Neural progenitor cell (in vitro differentiated cells): ENCODE measurements at places on chromosomes 16 and 17. TPM values are rescaled to one million over a fixed set of nuclear protein-coding genes. Genes with fewer than 3 reads are reported as not detected.
A peak's percentile ranks its signal among the peaks of the same experiment; 100 is the strongest.

Gene CD300A
- 0.28 TPM in 1 of 2 replicates, not detected in the other for total RNA-seq

Gene GALK1
- total RNA-seq, result 6.5 and 27.3 TPM in 2 replicates

GRCh38 chr16:19872179-19872863 is 12.3 kb downstream of the GPRC5B start:
- DNase-seq, result no peak

Gene SLC12A3
- total RNA-seq, result not detected in 2 replicates

Gene PIRT
- not detected in 2 replicates for total RNA-seq

Gene TMEM220
- 0.28 and 1.5 TPM in 2 replicates for total RNA-seq

- DNase-seq, result no peak
These were observed 529.0 kb upstream of the CDH5 start for GRCh38 chr16:65837464-65837863.

GRCh38 chr16:73064212-73064993 is 16.5 kb upstream of the ZFHX3 start:
- DNase-seq, result no peak

Gene SMIM36
- total RNA-seq, result not detected in 2 replicates

GRCh38 chr16:51825779-51826178 is 674.7 kb upstream of the SALL1 start:
- no peak for DNase-seq

- DNase-seq, result no peak
These were observed 62.5 kb upstream of the TOB1 start for GRCh38 chr17:50928646-50929045.

GRCh38 chr16:27289669-27290068 is 21.1 kb upstream of the NSMCE1 start:
- no peak for DNase-seq

- no peak for DNase-seq
These were observed 8.6 kb upstream of the TEX19 start for GRCh38 chr17:82350182-82351030.

DNA sequence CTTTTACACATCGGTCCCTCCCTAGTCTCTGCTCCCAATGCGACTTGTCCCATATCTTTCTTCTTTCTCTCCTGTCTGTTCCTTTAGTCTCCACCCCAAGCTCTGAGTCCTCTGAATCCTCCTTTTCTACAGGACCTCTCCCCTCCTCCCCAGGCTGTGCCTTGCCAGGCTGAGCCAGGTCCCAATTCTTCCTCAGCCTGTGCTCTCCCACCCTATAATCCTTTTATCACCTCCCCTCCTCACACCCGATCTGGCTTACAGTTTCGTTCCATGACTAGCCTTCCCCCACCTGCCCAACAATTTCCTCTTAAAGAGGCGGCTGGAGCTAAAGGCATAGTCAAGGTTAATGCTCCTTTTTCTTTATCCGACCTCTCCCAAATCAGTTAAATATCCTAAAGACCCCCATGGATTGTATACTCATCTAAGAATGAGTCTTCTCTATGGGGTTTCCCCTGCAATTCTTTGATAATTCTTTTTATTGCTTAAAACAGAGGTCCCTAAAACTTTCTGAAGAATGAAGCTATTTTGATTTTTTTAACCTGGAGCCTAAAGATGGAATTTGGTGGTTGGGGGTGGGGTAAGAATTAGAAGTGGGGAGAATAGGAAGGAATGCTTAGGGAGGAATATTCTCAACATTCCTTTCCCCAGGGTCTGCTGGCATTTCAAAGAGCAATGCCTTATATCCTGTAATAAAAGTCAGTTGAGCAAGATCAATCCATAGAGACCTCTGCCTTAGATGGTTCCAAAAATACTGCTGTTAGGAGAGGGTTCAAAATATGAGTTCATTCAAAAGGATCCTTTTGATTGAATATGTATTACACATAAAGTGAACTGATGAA is 102.8 kb downstream of the MYO1D start:
- no peak for DNase-seq

Gene GRAP
- 0.46 TPM in 1 of 2 replicates, not detected in the other for total RNA-seq

Gene MCRIP1
- 45.6 and 110 TPM in 2 replicates for total RNA-seq

GRCh38 chr17:45828171-45828570 is 16.5 kb upstream of the SPPL2C start:
- DNase-seq, result no peak

DNA sequence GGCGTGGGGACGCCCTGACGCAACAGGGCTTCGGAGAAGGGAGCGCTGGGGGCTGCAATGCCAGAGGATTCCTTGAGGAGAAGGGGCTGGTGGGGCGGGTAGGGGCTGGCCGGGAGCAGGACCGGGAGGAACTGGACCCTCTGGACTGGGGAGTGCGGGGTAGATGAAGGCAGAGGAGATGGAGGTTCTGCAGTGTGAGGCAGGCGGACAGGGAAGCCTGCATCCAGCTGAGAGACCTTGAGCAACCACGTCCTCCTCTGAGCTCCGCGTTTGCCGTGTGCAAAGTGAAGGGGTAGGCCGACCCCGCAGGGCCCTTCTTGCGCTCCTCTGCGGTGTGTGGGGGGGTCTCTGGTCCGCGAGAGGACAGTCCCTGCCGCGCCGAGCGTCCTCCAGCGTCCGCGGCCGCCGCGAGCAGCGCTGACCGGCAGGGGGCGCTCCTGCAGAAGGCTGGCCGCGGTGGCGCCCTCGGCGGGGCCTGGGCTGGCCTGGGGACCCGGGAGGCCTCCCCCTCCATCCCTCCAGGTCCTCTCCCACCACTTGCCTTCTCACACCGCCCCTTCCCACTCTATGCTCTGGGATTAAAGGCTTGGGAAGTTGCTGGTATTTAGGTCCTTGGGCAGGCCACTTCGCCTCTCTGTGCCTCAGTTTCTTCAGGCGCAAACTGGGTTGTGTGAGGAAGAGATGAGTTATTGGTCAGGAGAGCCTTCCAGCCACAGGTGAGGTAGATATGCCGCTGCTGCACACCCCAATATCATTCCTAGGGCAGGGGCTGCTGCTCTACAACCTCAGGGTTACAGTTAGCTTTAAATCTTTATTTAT is 9.6 kb upstream of the WNT9B start:
- DNase-seq, result peak; percentile 77

DNA sequence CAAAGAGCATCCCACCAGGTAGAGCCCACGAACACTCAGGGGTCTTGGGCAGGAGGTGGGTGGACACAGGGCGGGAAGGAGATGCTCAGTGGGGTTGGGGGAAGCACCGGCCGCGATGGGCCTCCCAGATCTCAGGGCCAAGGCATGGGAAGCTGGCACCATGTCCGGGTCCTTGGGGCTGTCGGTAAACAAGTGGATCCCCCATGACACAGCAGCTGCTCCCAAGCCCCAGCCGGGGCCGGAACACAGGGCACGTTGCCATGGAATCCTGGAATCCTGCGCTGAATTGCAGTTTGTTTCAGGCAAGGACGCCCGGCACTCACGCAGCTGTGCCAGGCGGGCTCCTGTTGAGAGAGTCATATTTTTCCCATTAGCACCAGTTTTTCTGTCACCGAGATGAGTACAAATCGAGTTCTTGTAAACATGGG is 23.0 kb upstream of the CHMP6 start:
- no peak for DNase-seq

Gene CTF1
- 0.39 and 1.5 TPM in 2 replicates for total RNA-seq

DNA sequence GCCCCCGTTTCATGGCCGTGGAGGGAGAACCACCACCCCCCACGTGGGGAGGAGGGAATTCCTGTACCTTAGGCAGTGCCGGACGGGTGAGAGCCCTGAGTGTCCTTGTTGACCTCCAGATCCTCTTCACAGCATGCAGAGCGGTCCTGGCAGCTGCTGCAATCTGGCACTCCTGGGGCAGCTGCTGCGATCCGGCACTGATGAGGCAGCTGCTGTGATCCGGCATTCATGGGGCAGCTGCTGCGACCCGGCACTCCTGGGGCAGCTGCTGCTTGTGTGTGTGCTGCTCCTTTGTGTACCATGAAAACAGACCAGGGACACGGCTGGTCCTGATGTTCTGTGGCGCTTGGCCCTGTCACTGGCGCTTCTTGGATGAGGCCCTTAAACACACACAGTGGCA is 12.8 kb downstream of the ZNF778 start:
- DNase-seq, result no peak

Gene WSCD1
- 20.2 and 41.3 TPM in 2 replicates for total RNA-seq

Gene CFAP97D1
- total RNA-seq, result not detected in 2 replicates

DNA sequence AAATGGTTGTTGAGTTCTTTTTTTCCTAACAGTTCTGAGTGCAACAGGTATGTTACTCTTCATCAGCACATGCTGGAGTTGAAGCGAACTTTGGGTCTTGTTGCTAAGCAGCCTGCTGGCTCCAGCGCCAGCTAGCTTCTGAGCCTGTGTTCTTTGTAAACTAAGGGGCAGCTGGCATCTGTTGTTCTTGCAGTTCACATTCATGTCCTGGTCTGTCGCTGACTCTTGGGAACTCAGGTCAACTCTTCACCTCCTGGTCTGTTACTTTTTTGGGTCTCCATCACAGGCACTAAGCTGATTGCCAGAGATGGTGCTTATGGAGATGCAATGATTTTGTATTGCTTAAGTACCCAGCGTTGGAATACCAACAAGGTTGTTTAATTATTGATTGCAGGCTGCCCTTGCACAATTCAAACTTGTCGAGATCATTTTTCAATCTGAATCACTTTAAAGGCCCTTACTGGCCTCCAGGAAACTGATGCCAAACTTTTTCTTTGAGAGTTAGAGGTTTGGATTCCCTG is 40.9 kb downstream of the USP10 start:
- DNase-seq, result no peak

DNA sequence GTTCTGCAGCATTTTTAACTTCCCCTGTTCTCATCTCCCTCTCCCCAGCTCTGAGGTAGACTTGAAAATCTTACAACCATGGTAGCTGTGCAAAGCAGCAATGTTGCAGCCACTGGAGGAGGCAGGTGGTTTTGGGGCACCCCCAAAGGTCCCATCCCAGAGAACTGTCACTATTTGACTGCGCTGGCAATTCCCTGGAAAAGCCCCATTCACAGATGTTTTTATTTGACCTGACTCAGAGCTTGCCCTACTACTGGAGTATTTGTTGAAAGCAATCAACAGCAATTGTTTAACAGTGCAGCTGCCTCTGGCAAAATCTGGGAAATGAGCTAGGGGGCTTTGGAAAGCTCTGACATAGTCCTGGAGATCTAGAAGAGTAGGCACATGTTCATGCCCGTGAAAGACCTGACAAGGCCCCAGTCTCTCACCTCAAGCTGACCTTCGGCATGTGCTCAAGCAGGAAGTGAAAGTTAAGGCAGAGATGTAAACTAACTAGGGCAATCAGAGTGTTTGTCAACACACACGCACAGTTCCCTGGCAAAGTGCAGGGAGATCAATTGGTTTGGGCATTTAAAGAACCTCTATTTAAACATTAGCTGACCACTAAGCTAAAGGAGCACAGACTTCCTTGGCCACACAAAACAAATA is 19.7 kb upstream of the PIK3R5 start:
- no peak for DNase-seq
